ENCODE measurements at places on chromosomes 5 and 9. TPM values are rescaled to one million over a fixed set of nuclear protein-coding genes. Genes with fewer than 3 reads are reported as not detected.

GRCh38 chr9:126216826-126217225, 109.8 kb upstream of the MVB12B start:
- H3K27me3 ChIP-seq = peaks cover 4% of the 10 kb centered on the region
- H3K4me3 ChIP-seq = no peak overlapping the region
- H3K4me1 ChIP-seq = no peaks in the 10 kb centered on the region
- no peaks in the 10 kb centered on the region for H3K36me3 ChIP-seq

- DNase-seq = no peak
- peaks cover 17% of the 10 kb centered on the region for H3K4me1 ChIP-seq
- H3K36me3 ChIP-seq = no peaks in the 10 kb centered on the region
- H3K27me3 ChIP-seq = no peaks in the 10 kb centered on the region
- no peak overlapping the region for H3K4me3 ChIP-seq
Measured at GRCh38 chr9:128208386-128208785, 5.2 kb downstream of the DNM1 start.

GRCh38 chr5:126233256-126233655, 190.0 kb upstream of the GRAMD2B start:
- DNase-seq = no peak
- H3K27me3 ChIP-seq = no peaks in the 10 kb centered on the region
- H3K27ac ChIP-seq = no peak overlapping the region
- no peaks in the 10 kb centered on the region for H3K36me3 ChIP-seq

GRCh38 chr5:127649018-127649439, at the start of gene CTXN3:
TSS of gene CTXN3 (plus strand) at chr5:127649082. CDS start at chr5:127657522, 8,440 bp downstream.
- H3K4me1 ChIP-seq = no peaks in the 10 kb centered on the region
- no peak within 1 kb of the TSS for H3K4me3 ChIP-seq
- no peak for DNase-seq
- H3K27ac ChIP-seq = no peak within 1 kb of the TSS
- no peaks in the 10 kb centered on the region for H3K36me3 ChIP-seq
- H3K27me3 ChIP-seq = peaks cover 14% of the 10 kb centered on the region

DNA sequence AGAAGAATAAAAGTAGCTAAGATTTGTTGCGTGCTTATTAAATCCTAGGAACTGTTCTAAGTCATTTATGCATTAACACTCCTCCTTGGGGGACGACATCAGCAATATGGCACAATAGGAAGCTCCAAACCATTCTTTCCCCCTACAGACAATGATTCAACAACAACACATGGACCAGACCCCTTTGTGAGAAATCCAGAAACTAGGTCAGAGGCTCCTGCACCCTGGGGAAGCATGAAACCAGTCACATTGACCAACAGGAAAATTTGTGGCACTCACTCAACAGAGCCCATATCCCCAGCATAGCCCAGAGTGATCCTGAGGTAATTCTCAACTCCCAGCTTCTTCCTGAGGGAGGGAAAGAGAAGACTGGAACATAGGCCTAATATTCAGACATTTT, 294.4 kb downstream of the HINT1 start:
- H3K36me3 ChIP-seq = no peaks in the 10 kb centered on the region
- H3K4me3 ChIP-seq = no peak overlapping the region
- H3K4me1 ChIP-seq = no peaks in the 10 kb centered on the region
- no peak for DNase-seq

- no peaks in the 10 kb centered on the region for H3K27me3 ChIP-seq
- H3K36me3 ChIP-seq = no peaks in the 10 kb centered on the region
- no peak overlapping the region for H3K27ac ChIP-seq
- DNase-seq = no peak
- no peak overlapping the region for H3K4me3 ChIP-seq
Measured at GRCh38 chr9:87479801-87480201, 17.9 kb upstream of the DAPK1 start.

DNA sequence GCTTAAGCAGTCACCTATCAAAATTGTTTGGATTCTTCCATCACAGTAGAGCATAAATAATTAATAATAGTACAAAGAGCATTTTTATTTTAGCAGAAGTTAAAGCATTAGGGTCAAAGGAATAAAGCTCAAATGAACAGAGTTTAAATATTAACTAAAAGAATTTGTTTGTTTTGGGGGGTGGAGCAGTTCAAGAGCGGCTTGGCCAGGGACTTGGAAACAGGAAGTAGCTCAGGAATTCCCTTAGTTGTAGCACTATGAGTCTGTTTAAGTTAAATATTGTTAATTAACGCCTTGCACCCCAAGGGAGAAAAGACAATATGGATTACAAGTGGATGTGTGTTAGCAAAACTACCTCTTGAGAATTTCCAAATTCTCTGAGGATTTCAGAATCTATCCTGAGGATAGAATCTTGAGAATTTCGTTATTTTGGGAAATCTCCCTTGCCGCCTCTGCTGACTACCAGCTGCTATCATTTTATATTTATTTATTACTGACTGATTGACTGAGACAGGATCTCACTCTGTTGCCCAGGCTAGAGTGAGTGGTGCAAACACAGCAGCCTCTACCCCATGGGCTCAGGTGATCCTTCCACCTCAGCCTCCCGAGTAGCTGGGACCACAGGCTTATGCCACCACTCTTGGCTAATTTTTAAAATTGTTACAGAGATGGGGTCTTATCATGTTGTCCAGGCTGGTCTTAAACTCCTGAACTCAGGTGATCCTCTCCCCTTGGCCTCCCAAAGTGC, 96.7 kb upstream of the CHD1 start:
- H3K4me1 ChIP-seq = peaks cover 8% of the 10 kb centered on the region
- H3K27ac ChIP-seq = no peak overlapping the region
- H3K36me3 ChIP-seq = no peaks in the 10 kb centered on the region
- H3K27me3 ChIP-seq = no peaks in the 10 kb centered on the region
- no peak for DNase-seq

DNA sequence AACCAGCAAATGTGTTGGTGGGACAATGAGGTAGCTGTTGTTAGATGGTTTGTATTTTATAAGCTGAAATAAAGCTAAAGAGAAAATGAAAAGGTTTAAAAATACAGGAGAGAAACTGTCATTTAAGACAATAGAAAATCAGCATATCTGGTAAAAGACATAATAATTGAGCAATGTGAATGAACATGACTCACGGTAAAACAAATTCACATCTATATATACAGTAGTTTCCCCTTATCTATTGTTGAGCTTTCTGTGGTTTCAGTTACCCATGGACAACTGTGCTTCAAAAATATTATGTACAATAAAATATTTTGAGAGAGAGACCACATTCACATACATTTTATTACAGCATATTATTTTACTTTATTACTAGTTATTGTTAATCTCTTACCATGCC, 1649.8 kb downstream of the EFNA5 start:
- H3K4me3 ChIP-seq = no peak overlapping the region
- no peak overlapping the region for H3K27ac ChIP-seq
- H3K36me3 ChIP-seq = no peaks in the 10 kb centered on the region

DNA sequence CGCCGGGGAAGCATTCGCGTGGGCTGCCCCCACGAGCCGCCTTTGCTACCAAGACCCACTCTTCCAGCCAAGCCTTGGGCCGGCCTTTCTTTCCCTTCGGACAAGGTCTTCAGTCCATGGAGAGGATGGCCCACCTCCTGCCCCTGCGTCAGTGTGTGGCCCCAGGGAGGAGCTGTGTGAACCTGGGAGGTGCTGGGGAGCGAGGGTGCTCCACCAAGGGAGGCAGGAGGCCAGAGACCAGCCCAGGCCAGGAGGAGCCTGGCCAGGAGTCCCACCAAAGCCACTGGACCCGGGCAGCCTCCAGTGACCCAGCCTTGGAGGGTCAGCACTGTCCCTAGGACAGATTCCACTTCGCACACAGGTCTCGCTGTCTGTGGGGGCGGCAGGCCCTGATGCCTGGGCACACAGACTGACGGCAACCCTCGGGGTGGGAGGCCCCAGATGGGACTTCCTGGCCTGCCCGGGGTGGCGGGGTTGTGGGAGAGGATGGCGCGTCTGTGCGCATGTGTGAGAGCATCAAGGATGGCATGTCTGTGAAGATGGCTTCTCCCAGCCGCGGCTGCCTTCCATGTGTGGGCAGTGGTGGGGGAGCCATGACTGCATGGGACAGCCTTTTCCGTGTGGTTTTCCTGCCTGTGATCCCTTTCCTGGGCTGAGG, 113.3 kb upstream of the LPCAT1 start:
- peaks cover 5% of the 10 kb centered on the region for H3K4me1 ChIP-seq
- no peaks in the 10 kb centered on the region for H3K36me3 ChIP-seq
- H3K27ac ChIP-seq = no peak overlapping the region
- H3K27me3 ChIP-seq = no peaks in the 10 kb centered on the region

GRCh38 chr5:14659821-14660607, 4.5 kb upstream of the OTULIN start:
- H3K4me3 ChIP-seq = no peak overlapping the region
- peaks cover 7% of the 10 kb centered on the region for H3K4me1 ChIP-seq
- no peaks in the 10 kb centered on the region for H3K27me3 ChIP-seq

GRCh38 chr5:100860407-100860806, 42.7 kb downstream of the ST8SIA4 start:
- H3K27me3 ChIP-seq = no peaks in the 10 kb centered on the region
- H3K4me1 ChIP-seq = no peaks in the 10 kb centered on the region
- DNase-seq = no peak
- no peaks in the 10 kb centered on the region for H3K36me3 ChIP-seq
- H3K4me3 ChIP-seq = no peak overlapping the region
- no peak overlapping the region for H3K27ac ChIP-seq

DNA sequence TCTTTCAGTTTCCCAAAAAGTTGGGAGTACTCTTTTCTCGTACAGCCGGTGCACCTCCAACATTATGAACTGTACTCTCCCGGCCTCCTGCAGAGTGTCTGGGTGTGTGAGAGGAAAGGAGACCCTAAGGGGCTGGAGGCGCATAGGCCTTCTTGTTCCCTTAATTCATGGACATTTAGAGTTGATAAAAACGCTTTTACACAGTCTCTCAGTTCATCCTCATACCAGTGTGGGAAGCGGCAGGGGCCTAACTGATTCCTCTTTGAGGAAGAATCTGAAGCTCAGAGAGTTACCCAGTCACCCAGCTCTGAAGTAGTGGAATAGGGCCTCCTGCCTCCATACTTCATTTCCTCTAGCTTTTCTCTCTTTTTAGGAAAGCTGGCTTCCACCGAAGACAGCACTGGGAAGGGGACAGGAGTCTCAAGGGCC, 3.3 kb downstream of the MCIDAS start:
- no peak overlapping the region for H3K27ac ChIP-seq
- peaks cover 7% of the 10 kb centered on the region for H3K4me1 ChIP-seq

DNA sequence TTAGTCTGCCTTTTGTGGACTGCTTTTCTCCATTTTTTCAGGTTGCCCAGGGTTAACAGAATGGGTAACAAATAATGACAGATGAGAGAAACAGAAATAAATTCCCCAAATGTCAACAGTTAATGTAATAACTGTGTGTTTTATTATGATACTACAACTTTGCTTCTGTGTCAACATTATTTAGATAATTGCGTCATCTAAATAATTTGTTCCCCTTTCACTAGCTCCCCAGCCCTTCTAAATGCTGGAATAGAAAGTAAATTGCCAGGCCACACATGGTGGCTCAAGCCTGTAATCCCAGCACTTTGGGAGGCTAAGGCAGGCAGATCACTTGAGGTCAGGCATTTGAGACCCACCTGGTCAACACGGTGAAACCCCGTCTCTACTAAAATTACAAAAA, 53.5 kb downstream of the RNF38 start:
- H3K4me3 ChIP-seq = no peak overlapping the region
- H3K27ac ChIP-seq = no peak overlapping the region
- peaks cover 84% of the 10 kb centered on the region for H3K36me3 ChIP-seq
- no peak for DNase-seq

GRCh38 chr9:5764130-5764868, 68.6 kb downstream of the ERMP1 start:
- peaks cover 75% of the 10 kb centered on the region for H3K36me3 ChIP-seq
- H3K27ac ChIP-seq = no peak overlapping the region
- DNase-seq = no peak
- H3K4me3 ChIP-seq = no peak overlapping the region

GRCh38 chr5:106691701-106692100, 979.0 kb downstream of the EFNA5 start:
- DNase-seq = no peak
- no peaks in the 10 kb centered on the region for H3K27me3 ChIP-seq
- no peaks in the 10 kb centered on the region for H3K36me3 ChIP-seq
- H3K4me3 ChIP-seq = no peak overlapping the region

GRCh38 chr9:120436983-120437475, 142.9 kb downstream of the CDK5RAP2 start:
- no peak overlapping the region for H3K4me3 ChIP-seq
- peaks cover 5% of the 10 kb centered on the region for H3K4me1 ChIP-seq
- DNase-seq = no peak
- H3K36me3 ChIP-seq = peaks cover 63% of the 10 kb centered on the region
- no peak overlapping the region for H3K27ac ChIP-seq
- H3K27me3 ChIP-seq = no peaks in the 10 kb centered on the region

- no peaks in the 10 kb centered on the region for H3K4me1 ChIP-seq
- H3K4me3 ChIP-seq = no peak overlapping the region
- H3K36me3 ChIP-seq = no peaks in the 10 kb centered on the region
- DNase-seq = no peak
Measured at GRCh38 chr5:173010021-173010420, 26.4 kb downstream of the ATP6V0E1 start.

DNA sequence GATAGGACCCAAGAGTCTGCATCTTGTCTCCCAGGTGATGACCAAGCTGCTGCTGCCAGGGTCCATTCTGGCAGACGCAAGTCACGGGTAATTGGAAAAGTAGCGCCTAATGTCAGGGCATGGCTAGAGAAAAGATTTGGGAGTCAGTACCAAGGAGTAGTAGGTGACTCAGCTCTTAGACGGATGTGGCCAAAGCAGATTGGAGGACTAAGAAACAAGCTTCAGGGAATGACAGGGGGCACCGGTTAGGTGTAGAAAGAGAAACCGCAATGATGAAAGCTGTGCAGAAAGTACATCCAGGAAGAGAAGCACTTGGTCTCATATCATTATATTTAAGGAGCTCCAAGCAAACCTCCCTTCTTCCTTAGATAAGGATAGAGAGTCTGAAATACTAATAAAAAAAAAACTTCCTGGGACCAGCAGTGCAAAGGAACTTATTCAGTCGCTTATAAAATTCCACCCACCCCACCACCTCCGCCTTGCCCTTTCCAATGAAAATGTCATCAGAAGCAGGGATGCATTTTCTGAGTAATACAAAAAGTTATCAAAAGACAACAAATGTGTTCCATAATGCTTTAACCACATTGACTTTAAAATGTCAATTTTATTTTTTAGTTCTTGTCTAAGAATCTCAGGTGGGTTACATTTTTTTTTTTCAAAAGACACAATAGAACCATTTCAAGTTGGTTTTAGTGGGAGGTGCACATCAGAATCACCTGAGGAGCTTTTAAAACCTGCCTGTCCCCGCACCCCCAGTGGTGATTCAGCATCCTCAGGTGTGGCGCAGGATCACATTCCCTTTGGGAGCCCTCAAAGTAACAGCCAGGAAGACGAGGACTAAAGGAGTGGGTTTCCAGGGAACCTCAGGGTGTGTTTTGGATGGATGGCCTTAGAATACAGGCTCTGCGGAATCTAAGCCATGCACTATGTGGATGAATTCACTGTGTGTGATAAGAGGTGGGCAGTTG, 31.2 kb downstream of the PTPN3 start:
- peaks cover 9% of the 10 kb centered on the region for H3K4me1 ChIP-seq
- H3K4me3 ChIP-seq = no peak overlapping the region
- peaks cover 3% of the 10 kb centered on the region for H3K36me3 ChIP-seq

- DNase-seq = no peak
- no peaks in the 10 kb centered on the region for H3K36me3 ChIP-seq
- H3K4me1 ChIP-seq = peaks cover 2% of the 10 kb centered on the region
- H3K4me3 ChIP-seq = no peak overlapping the region
Measured at GRCh38 chr9:81635521-81636254, 53.7 kb downstream of the TLE1 start.

Gene FBN2
- 2.2 TPM for polyA plus RNA-seq

Gene PRRT1B
- polyA plus RNA-seq = not detected

Gene MAMDC2
- not detected for polyA plus RNA-seq

Gene FAM81B
- 0.21 TPM for polyA plus RNA-seq

Gene LCN1
- polyA plus RNA-seq = not detected

Gene LPAR1
- polyA plus RNA-seq = 9.4 TPM

Gene CCDC152
- polyA plus RNA-seq = 2.1 TPM

Gene PCDHB7
- 1.7 TPM for polyA plus RNA-seq

Gene SLC34A3
- polyA plus RNA-seq = not detected

Gene RNF183
- not detected for polyA plus RNA-seq

Gene PCDHGB6
- polyA plus RNA-seq = 0.13 TPM
